Metanephros (tissue), 2 donors: ENCODE measurements at places on chromosomes 4 and X. TPM values are rescaled to one million over a fixed set of nuclear protein-coding genes. Genes with fewer than 3 reads are reported as not detected.

The UGT2A3 gene
- total RNA-seq: 33.0 TPM

The DUSP21 gene
- total RNA-seq: not detected

The THOC2 gene
- 91.4 TPM for total RNA-seq

The AREG gene
- 0.29 TPM for total RNA-seq

The LUZP4 gene
- not detected for total RNA-seq

The KLHL13 gene
- 82.4 TPM for total RNA-seq
